ENCODE measurements at places on chromosomes 7 and 10. TPM values are rescaled to one million over a fixed set of nuclear protein-coding genes. Genes with fewer than 3 reads are reported as not detected.

BMPER gene
- total RNA-seq = 2.9 TPM

- DNase-seq = no peak
These were observed 19.6 kb downstream of the ARID5B start for GRCh38 chr10:61921143-61921542.

- no peak for DNase-seq
These were observed 163.9 kb downstream of the CACNB2 start for GRCh38 chr10:18303851-18304801.

CAV2 gene
- total RNA-seq = 25.7 TPM

PIK3AP1 gene
- 4.5 TPM for total RNA-seq

PSMC2 gene
- 95.0 TPM for total RNA-seq

- no peak for DNase-seq
These were observed 161.7 kb downstream of the HTR7 start for GRCh38 chr10:90695915-90696676.

DNA sequence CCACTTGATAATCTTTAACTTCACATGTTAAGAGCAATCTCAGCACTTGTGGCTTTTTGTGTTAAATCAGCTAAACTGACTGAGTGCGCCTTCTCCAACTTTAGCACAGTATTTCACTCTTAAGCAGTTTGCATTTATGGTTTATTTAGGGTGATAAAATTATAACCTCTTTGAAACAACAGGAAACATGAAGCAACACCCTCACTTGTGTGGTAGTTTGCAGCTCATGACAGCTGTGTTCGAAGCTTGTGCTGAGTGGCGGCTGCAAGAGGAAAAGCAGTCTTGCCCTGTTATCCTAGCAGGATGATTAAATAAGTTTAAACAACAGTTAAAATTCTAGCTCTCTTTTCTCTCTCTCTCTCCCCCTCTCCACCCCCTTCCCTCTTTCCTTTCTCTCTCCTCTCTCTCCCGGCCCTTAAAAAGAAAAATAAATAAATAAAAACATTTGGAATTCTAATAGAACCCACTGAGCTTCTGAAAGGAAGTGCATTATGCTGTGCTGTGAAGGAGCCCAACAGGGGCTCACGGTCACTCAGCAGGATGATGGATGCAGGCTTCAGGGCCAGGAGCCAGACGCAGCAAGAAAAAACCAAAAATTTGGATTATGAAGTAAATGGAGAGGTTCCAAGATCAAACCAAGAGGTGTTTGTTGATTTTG is 25.2 kb downstream of the OGDH start:
- no peak for DNase-seq

GRCh38 chr7:112420236-112420861 is 29.9 kb upstream of the IFRD1 start:
- DNase-seq = no peak

SPDYE11 gene
- under 0.01 TPM for total RNA-seq

GRCh38 chr7:2920956-2921652 is 77.0 kb upstream of the GNA12 start:
- DNase-seq = no peak

PRLHR gene
- 2.4 TPM for total RNA-seq

- no peak for DNase-seq
These were observed 230.3 kb upstream of the MEOX2 start for GRCh38 chr7:15916681-15917380.

HTRA1 gene
- total RNA-seq = 41.2 TPM

DNA sequence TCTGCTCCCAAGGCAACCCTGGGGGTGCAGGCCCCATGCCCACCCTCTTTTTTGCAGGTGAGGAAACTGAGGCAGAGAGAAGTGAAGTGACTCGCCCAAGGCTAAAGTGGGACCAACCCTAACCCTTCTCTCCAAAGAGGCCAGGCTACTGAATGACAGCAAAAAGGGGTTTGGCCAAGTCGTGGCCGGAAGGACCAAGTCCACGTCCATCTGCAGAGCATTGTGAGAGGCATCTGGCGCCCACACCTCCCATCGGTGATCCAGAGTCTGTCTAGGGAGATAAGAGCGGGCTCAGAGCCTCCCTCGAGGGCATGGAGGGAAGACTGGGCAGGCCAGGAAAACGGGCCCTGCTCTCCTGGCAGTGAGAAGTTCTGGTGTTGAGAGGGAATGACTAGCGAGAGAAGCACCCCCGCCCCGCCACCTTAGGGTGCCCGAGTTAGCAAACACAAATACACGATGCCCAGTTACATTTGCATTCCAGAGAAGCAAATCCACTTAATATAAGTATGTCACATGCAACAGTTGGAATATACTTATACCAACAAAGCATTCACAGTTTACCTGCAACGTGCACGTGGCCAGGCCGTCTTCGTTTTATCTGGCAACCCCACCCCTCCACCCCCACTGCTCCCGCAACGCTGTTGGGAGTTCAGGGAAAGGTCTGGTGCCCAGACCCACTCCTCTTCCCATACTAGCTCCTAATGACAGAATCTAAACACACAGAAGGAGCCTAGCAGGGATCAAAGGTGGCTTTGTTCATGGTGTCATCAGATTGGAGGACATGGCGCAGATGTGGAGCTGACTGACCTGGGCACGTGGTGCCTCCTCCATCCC is 124.9 kb downstream of the OAT start:
- no peak for DNase-seq

- no peak for DNase-seq
These were observed 836 bp downstream of the DPYSL4 start for GRCh38 chr10:132187430-132188138.

GRCh38 chr7:36440880-36441279 is 51.2 kb downstream of the ANLN start:
- DNase-seq = peak; percentile 10

ADRB1 gene
- total RNA-seq = 3.3 TPM

DNA sequence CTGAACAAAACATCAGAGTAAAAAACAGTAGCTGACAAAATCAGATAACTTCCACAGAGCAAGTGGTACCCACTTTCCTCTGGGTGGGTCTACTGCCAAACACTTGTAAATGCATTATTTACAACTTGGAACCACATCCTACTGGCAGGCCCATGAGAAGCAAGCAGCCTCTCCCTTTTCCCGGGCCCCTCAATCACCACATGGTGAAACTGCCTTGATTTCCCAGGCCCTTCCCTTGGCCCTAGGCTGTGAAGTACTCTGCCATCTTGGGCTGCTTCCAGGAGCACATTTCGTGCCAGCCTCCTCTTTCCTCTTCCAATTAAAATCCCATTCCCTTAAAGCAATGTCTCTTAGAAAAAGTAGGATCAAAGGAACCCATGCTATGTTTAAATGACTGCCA is 71.4 kb downstream of the CUZD1 start:
- DNase-seq = no peak

DNA sequence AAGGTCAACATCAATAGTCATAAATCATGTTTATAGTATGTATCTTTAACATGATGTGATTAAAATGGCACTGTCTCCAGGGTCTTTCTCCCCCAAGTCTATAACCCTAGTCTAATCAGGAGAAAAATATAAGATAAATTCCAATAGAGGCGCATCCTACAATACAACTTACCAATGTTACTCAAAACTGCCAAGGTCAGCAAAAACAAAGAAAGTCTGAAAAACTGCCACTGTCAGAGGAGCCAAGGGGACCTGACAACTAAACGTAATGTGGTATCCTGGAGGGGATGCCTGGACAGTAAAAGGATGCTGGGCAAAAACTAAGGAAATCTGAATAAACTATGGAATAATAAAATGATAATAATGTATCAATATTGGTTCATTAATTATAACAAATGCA is 63.9 kb downstream of the TPK1 start:
- DNase-seq = no peak

SFXN3 gene
- 45.7 TPM for total RNA-seq

MNX1 gene
- not detected for total RNA-seq

GRCh38 chr7:116527521-116527920 is 2.7 kb downstream of the CAV1 start:
- no peak for DNase-seq

- DNase-seq = peak; percentile 65
These were observed 10.7 kb upstream of the HOXA13 start for GRCh38 chr7:27210441-27211083.

GRCh38 chr10:114970515-114970914 is 32.5 kb downstream of the TRUB1 start:
- DNase-seq = no peak

- DNase-seq = no peak
These were observed 12.4 kb downstream of the PAPOLB start for GRCh38 chr7:4849390-4849789.

DNA sequence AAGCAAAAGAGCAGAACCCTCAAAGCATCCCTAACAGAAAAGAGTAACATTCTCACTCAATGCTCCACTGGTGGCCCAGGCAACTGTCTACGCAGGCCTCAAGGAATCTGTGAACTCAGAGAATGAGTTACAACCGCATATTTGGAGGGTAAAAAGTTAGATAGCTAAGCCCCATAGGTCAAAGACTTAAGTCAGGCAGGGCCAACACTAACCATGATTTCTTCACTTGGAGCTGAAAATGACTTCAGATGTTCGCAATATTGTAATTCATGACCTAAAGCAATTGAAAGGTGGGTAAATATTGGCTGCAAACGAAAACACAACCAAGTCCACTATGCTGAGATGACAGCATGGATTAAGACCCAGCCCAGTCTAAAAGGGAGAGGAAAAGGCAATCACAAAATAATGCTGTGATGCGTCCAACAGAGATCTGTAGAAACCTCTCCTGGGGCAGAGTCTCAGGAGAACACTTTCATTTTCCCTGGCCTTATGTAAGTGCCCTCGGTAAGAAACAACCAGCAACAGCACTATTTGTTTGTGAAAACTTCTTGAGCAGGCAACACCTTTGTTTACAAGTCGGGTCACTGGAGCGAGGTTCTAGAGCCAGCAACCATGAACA is 176.5 kb downstream of the TNS3 start:
- no peak for DNase-seq

DNA sequence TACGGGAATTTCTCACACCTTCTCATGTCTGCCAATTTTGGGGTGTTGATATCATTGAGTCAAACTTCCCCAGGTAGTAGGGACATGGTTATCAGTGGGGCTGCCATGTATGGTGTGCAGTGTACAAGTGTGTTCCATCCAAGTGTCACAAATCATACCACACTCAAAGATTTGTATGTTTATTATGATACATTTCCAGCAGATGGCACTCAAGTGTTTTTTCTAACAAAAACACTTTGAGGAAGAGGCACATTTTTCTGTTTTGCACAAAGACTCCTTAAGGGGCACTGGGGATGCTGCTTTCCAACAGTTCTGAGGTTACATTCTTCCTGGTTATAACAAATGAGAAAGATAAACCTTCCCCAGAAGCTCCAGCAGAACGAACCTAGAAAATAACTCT is 414.5 kb downstream of the REEP3 start:
- no peak for DNase-seq

- DNase-seq = peak; percentile 44
These were observed at the start of gene PTPRZ1 for GRCh38 chr7:121872831-121873288. TSS of gene PTPRZ1 (plus strand) at chr7:121873161. CDS start at chr7:121873500, 339 bp downstream.

DNA sequence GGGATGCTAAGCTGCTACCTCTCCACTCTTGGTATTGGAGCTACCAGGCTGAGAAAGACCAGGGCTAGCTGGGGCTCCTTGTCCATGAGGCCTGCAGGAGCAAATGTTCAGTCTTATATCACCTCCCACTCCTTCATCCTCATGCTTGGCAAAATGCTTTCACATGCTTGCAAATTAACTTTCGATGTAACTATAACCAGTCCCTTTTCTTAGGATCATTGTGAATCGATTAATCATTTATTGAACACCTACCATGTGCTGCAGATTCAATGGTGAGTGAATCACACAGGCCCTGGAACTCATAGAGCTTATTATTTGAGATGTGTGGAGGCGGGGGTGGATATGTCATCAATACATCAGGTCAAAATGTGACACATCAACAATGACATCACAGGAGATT is 138.6 kb downstream of the EMX2 start:
- DNase-seq = no peak

GRCh38 chr10:80684259-80684658 is 146.6 kb downstream of the SH2D4B start:
- DNase-seq = no peak

C10orf95 gene
- 0.82 TPM for total RNA-seq

DNA sequence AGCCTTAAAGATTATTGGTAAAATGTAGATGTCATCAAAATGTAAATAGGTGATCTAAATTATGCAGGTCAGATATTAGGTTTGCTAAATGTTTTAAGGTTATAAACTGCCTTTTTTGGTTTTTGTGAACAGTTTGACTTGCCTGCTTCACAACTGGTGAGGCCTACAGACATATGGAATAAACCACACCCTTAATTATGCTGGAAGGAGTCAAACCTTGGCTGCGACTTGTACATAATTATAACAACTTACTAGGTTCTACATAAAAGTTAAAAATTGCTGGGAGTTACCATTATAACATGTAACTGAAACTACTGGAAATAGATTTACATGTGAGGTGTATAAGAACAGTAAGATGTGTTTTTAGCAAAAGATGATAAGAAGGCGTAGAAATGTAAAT is 31.5 kb upstream of the OPTN start:
- DNase-seq = no peak

Measured in frontal cortex (tissue), 4 donors.